D341Med (cell line): ENCODE measurements at places on chromosomes 12 and 14.

DNA sequence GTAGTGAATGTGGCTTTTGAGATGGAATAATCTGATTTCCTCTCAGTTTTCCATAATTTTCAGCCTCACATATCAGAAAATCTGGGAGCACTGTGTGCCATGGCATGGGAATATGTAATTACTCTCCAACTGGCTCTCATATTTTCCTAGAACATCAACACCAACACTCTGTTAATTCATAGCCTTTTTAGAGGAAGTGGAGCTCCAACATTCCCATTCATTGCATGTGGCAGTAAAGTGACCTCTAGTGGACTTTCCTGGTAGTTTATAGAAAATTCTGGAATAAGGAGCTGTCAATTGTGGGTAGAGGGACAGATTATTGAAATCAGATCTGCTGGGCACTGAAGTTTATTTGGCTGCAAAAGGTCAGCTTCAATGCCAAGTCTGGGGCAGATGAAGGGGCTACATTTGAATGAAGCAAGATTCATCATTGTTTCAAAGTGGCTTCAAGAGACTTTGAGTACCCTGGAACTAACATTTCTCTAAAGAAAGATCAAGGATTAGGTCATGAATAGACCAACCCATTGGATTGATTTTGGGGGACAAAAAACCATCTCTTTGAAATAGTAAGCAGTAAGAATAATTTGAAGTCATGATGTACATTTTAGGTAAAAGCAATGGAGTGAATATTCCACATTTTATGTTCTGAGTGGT lies 23.6 kb upstream of the USP44 start:
- DNase-seq, result peak; percentile 43

DNA sequence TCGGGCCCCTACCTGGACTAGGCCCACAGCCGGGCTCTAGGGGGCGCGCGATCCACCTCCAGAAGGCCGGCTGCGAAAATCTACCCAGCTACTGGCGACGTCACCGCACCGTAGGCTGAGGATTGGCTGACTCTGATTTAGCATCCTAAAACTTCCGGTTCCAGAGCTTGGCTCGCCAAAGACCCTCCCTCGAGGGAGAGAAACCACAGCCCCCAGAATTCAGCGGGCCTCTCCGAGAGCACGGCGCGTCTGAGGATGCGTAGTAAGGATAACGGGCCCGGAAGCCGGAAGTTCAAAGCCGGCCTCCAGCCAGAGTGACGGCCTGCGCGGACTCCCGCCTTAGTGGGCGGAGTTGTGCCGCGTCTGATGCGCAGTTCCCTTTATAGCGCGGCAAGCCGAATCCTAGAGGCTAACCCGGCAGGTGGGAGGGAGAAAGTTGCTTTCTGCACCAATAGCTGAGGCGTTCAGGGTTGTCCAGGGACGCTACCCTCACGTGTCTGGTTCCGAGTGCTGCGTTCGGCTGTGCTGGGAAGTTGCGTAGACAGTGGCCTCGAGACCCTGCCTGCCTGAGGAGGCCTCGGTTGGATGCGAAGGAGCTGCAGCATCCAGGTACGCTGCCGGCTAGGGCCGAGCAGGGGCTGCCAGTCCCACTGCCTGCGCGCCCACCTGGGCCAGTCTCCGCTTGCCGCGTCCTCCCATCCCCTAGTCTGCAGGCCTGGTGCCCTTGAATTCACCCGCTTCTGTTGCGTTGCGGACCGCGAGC lies at the start of gene COX14:
Gene COX14 (plus strand): TSS at position 544 of the 763 bp plus-strand sequence. CDS start 7,808 bp downstream, outside the sequence.
- DNase-seq, result peak; percentile 95

GRCh38 chr12:68154779-68155178 lies 4.8 kb downstream of the IFNG start:
- no peak for DNase-seq

- DNase-seq, result no peak
Measured at GRCh38 chr14:22505697-22506377, 83.2 kb downstream of the DAD1 start.

DNA sequence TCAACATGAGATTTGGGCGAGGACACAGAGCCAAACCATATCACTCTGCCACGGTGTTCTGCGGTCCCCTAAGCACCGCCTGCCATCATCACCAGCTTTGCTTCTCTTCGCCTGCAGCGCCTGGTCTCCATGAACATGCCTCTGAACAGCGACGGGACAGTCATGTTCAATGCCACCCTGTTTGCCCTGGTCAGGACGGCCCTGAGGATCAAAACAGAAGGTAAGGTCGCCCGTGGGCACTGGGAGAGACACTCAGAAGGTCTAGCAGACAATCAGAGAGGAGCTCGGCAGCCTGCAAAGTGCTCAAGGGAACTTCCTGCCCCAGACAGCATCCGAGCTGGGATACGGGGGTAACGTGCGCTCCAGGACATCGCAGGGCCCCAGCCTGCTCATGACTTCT lies 126.0 kb upstream of the FKBP4 start:
- DNase-seq, result no peak

GRCh38 chr12:41053046-41053445 lies 135.1 kb upstream of the PDZRN4 start:
- no peak for DNase-seq

DNA sequence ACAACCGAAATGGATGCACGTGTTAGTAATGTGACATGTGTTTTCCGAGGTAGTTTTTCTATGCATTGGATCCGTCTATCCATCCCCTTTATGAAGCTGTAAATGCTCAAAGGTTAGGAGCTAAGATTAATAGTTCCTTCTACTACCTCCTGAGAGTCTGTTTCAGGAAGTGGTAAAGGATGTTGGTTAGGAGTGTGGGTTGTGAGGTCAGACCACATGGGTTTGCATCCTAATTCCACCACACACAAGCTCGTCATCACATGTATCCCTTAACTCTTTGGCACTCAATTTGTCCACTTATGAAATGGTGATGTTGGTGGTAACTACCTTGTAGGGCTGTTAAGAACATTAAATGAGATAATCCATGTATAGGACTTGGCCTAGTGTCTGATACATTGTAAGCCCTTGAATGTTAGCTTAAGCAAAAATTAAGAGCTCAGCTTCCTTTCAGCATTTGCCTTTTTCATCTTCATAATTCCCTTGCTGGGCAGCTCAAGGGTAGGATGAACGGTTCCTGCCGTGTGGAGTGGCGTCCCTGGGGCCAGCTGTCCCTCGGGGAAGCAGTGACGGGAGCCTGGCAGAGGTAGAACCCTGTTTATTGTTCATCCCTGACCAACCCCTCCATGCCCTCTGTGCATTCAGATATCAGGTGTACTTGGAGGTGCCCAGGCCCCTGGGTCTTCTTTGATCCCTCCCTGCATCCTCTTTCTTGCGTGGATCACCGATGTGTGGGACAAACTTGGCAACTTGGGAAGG lies 52.3 kb downstream of the TSPAN9 start:
- DNase-seq, result no peak

DNA sequence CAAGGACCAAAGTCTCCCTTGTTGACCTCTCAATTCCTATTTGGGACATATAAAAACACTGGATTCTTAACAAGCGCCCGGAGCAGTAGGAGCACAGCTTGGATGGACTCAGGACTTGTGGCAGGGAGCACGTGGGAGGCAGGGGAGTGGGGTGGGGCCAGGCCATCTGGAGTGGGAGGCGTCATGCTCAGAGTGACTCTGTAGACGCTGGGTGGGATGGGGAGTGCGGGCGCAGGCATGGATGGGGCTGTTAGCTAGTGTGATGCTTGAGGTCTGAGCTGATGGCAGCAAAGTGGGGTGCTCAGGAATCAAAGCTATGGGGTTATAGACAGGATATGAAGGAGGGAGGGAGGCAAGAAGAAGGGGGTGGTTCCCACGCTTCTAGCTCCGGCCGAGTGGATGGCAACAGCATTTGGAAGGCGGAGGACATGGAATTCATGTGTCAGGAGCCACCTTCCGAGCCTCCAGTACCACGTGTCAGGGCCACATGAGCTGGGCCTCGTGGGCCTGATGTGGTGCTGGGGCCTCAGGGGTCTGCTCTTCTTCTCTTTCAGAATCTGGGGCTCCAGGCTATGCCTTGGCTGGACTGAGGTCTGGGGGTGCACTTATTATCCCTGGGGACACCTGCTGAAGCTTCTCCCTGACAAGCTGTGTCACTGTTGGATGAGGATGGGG lies 26.2 kb downstream of the MEG3 start:
- no peak for DNase-seq

GRCh38 chr14:69928111-69928523 lies 48.9 kb downstream of the SMOC1 start:
- DNase-seq, result no peak

DNA sequence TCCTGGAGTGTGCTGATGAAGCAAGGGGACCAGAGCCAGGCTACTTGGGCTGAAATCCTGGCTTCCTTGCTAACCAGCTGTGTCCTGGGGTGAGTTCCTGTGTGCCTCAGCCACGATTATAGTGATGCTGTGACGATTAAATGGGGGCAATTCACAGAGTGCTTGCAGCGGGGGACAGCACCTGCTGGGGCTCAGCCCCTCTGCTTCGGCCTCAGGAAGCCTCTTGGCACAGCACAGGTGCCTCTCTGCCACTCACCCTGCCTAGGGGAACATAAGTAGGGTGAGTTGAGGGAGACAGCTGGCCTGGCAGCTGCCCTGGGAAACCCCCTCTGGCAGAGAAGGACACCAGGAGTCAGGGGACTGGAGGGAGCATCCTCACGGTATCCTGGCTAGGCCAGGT lies 9.4 kb downstream of the KRT80 start:
- no peak for DNase-seq

- DNase-seq, result no peak
Measured at GRCh38 chr14:97106609-97107008, 309.4 kb downstream of the VRK1 start.

DNA sequence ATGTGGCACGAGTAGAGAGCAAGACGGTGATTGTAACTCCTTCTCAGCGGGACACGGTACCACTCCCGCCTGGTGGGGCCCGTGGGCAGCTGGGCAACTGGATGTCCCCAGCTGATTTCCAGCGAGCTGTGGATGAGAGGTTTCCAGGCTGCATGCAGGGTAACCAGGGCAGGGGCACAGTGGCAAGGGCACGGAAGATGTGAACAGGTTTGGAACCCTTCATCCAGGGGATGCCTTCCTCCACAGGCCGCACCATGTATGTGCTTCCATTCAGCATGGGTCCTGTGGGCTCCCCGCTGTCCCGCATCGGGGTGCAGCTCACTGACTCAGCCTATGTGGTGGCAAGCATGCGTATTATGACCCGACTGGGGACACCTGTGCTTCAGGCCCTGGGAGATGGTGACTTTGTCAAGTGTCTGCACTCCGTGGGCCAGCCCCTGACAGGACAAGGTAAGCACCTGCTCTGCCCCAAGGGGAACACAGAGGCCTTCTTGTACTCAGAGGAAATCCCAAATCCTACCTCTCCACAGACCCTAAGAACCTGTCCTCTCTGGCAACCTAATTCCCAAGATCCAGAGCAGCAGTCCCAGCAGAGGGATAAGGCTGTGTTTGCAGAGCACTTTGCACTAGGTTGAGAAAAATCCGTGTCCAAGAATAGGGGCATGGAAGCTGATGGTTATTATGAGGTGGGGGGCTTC lies 4.3 kb downstream of the PCK2 start:
- no peak for DNase-seq

DNA sequence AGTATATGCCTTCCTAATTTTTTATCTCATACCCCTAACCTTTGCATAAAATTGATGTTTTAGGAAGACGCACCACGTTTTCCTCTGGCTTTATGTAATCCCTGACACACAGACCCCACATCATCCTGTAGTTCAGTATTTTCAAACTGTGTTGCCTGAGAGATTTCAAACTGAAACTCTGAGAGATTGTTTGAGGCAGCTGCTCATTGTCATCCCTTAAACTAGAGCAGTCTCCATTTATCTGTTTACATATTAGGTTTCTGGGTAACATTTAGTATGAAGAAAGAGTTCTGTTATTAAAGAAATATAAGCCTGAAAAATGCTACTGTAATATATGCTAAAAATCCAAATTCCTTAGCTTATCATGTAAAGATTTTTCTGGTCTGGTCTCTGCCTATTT lies 24.3 kb downstream of the MNAT1 start:
- no peak for DNase-seq

GRCh38 chr12:131131808-131132117 lies 178.1 kb downstream of the ADGRD1 start:
- DNase-seq, result no peak

DNA sequence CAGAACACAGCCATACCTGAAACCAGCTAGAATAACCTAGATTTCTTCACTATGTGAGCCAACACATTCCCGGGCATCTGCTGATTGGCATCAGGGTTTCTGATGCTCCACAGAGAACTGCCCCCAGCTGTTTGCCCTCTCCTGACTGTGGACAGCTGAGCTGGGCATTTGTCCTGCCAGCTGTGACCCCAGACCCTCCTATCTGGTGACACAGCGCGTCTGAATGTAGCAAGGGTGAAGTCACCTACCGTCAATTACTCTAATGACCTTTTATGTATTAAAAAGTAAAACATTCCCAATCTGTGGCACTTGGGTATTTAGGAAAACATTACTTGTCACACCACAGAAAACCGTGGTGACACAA lies 29.7 kb upstream of the SFSWAP start:
- no peak for DNase-seq

- no peak for DNase-seq
Measured at GRCh38 chr14:106378191-106378590, 851.8 kb downstream of the TMEM121 start.

DNA sequence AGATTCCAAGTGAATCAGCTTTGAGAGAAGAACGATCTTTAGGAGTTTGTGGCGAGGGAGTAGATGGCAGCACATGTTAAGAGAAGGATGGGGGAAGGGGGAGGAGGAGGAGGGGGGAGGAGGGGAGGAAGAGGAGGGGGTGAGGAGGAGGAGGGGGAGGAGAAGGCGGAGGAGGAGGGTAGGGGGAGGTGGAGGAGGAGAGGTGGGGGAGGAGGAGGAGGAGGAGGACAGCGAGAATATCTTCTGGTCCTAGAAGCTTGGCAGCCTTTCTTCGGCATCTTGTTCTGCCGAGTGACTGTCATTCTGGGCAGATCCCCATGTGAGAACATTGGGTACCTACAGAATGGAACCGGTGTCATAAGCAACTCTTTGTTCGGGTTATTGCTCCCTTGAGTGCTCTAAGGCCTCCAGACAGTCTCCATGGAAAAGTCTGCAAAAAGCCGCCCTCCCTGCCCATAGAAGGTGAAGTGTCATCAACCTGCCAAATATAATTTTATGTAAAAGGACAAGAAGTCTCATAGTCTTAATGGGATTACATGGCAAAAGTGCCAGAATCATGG lies 6.9 kb downstream of the RFC5 start:
- DNase-seq, result no peak

DNA sequence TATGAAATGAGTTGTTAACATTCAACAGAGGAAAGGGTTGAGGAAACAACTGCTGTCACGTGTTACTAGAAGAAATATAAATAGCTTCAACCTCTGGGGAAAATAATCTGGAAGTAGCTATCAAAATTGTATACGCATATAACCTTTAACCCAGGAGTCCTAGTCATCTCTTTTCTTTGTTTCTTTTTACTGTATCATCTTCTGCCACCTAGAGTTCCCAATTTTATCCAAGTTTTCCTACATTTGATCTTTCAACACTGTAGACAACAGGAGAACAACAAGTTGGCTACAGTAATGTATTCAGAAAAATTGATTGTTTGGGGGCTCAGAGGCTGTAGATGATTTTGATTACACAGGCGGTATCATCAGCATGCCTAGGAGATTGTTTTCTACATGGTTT lies 453.7 kb downstream of the FSCB start:
- no peak for DNase-seq

GRCh38 chr14:105485739-105486162 lies 935 bp upstream of the CRIP1 start:
- DNase-seq, result no peak
